ENCODE measurements at places on chromosomes 7 and 10.

GRCh38 chr10:23521735-23522134 is 82.9 kb downstream of the OTUD1 start:
- DNase-seq: no peak

DNA sequence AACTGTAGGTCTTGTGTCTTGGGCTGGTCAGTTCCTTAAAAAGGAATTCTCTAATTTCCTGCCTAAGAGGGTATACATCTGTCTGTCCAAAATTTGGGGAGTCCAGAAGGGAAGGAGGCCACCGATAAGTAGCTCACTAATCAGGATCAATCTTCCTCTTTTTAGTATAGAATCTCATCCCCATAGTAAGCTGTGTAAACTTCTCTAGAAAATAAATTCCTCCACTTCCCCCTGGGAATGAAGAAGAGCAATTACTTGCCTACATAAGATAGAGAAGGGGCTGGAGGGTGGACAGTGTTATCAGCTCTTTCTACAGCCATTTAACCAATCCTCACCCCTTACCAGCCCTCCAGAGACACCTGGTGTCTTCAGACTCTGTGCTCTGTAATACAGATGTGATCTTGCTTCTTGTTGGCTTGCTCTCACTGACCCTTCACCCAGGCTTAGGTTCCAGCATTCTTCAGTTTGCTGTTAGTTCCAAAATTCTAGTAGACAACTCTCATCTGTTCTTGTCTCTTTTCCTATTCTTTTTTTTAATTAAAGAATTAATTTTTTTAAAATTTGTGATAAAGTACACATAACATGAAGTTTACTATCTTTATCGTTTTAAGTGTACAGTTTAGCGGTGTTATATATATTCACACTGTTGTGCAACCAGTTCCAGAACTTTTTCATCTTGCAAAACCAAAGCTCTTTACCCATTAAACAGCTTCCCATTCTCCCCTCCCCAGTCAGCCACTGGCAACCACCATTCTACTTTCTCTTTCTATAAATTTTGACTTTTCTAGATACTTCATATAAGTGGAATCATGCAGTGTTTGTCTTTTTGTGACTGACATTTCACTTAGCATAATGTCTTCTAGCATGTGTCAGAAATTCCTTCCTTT is 6.5 kb upstream of the PRKAR2B start:
- DNase-seq: no peak

DNA sequence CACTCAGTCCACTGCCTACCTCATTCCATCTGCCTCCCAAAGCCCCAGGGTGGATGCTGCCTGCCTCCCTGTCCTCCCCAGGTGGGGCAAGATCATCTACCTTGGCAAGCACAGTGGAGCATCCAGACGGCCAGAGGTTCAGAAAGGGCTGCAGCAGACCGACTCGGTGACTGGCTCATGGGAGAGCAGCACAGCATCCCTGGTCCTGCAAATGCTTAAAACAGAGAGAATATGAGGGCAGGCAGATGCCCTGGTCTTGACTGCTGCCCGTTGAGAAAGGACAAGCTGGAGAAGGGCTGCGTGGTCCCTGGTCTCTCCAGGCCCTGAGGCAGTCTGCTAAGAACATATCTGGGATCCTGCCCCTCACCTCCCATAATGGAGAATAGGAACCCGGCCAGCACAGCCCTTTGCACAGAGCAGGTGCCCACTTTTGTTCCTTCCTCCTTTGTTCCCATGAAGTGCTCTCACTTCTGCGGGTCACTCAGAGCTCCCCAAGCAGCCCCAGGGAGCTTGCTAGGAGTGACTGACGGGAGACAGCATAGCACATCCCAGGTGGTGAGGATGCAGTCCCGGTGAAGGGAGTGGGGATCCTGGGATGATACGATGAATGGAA is 1.4 kb downstream of the HPS1 start:
- DNase-seq: no peak

DNA sequence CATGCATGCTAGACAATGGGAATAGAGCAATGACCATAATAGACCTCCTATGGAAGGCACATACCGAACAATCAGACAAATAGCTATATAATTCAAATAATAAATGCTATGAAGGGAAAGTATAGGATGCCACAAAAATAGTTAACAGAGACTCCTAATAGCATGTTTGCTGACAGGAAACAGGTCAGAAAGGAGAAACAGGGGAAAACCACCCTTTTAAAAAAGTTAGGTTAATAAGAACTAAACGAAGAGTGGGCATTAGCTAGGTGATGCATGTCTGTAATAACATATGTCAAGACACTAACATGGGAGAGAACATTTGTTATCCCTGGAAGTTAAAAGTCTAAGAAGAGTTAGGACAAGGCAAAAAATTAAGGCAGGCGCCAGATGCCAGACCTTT is 58.9 kb downstream of the ABI1 start:
- no peak for DNase-seq

GRCh38 chr10:87733081-87733480 is 73.4 kb downstream of the PAPSS2 start:
- DNase-seq: no peak

GRCh38 chr7:156450473-156450872 is 190.1 kb upstream of the RNF32 start:
- no peak for DNase-seq

DNA sequence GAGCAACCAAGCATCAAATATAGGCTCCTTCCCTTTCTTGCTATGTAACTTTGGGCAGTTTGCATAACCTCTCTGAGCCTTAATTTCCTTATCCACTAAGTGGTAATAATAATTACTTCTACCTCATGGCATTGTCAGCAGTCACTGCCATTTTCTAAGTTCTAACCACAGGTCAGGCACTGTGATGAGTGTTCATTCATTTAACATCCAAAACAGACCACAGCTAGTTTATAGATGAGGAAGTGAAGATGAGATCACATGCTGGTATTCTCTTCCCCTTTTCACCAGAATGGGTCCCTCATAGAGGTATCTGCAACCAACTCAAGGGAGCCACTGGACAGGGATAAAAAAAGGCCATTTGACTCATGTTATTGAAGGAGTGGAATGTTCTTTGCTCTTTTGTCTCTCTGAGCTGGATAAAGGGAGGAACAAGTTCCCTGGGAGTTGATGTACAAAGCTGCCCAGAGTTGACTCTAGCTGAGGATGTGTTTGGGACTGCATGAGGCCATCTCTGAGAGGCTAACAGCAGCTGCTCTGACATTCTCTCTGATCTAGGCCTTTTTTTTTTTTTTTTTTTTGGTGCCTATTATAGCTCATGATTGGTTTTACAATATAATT is 65.0 kb downstream of the DNAJC12 start:
- DNase-seq: no peak

DNA sequence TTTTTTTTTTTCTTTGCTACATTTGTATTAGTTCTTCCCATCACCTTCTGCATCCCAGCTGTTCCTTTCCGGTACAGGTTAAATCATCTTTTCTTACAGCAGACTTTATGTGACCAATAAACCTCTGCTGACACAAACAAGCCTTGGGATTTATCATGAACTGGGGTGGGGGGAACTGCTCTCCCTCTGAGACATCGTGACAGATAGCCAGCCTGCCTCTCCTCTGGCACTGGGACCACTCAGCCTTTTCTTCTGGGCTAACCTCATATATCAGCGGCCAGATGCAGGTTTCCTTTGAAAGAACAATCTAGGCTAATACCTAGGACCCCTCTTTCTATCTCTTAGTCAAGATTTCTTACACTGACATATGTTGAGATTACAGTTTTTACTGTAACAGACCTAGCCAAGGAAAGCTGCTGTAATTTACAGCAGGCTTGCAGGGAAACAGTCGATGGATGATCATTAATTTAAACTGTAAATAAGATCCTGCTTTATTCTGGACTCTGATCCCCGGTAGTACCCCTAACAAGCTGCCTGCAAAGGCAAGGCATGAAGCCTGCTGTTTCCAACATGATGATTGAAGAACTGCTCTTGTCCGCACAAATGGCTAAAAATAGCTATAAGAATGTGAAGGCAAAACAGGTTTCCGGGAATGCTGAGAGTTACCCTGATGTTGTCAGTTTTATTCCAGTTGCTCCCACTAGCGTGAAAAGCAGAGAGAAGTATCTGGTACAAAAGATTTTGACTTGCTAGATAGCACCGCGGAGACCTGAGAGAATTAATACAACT is 338.7 kb downstream of the SORCS1 start:
- no peak for DNase-seq

DNA sequence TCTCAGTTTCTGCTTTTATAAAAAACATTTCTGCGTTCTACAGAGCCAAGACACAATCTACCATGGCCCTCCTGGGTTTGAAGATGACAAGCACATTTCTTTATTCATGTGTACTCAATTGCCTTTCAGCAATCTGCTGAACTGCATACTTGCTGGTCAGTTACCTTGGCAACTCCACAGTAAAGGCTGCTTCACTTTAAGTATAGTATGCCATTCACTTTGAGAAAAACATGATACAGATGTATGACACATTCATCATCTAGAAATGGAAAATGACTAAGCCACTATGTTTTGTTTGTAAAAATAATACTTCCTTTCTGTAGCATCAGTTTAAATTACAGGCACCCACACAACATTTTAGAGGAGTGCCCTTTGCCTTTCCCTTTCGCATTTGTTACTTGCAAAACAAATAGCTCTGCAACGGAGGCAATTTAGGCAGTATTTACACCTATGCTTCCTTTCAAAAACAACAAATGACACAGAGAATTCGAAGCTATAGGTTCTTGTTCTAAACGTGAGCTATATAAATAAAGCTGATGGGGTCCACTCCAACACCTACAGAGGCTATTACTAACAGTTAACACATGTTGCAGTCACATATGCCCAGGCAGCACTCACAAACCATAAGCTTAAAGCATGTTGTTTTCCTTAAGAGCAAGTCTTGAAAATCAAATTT is 23.5 kb downstream of the SGCE start:
- no peak for DNase-seq

- DNase-seq: no peak
Measured at GRCh38 chr10:85448716-85449115, 917.9 kb downstream of the GRID1 start.

GRCh38 chr7:135924302-135924701 is 52.9 kb downstream of the MTPN start:
- DNase-seq: no peak

DNA sequence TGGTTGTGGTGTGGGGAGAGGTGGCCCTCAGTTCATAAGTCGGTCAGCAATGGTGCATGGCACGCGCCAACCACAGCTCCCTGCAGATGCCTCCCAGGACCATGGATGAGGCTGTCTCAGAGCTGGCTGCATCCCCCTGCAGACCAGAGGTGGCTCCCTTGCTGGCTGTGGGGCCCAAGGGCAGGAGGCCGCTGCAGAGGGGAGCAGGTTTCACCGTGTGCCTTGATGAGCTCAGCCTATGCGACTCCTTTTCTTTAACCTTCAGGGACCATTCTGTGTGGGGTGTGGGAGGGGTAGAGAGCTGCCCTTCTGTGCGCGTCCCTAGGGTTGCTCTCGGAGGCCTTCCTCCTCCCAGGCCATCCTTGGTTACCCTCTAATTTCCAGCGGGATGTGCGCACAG is 152.4 kb downstream of the ACTR3B start:
- DNase-seq: no peak

GRCh38 chr7:106640368-106641141 is 20.4 kb downstream of the CCDC71L start:
- DNase-seq: no peak

- no peak for DNase-seq
Measured at GRCh38 chr10:75527542-75527941, 96.1 kb downstream of the LRMDA start.

- no peak for DNase-seq
Measured at GRCh38 chr7:37510043-37510634, 61.5 kb upstream of the ELMO1 start.

DNA sequence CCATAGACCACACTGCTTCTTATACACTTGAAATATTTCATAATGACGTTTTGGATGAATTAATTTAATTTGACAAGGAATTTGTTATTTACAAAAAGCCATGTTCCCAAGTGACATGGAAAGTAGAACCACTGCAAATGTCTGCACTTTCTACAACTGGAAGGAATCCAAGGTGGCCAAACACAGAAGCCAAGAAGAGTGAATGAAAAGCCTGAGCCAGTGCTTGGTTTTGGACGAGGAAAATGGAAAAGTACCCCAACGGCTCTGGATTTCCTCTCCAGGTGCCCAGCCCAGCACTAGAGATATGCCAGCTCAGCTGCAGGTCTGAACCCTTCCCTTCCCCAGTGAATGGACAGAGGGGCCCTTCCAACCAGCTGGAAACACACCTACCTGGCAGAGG is 279.4 kb downstream of the TNS3 start:
- no peak for DNase-seq

GRCh38 chr10:104640339-104641186 is 527 bp upstream of the SORCS3 start:
- DNase-seq: no peak

DNA sequence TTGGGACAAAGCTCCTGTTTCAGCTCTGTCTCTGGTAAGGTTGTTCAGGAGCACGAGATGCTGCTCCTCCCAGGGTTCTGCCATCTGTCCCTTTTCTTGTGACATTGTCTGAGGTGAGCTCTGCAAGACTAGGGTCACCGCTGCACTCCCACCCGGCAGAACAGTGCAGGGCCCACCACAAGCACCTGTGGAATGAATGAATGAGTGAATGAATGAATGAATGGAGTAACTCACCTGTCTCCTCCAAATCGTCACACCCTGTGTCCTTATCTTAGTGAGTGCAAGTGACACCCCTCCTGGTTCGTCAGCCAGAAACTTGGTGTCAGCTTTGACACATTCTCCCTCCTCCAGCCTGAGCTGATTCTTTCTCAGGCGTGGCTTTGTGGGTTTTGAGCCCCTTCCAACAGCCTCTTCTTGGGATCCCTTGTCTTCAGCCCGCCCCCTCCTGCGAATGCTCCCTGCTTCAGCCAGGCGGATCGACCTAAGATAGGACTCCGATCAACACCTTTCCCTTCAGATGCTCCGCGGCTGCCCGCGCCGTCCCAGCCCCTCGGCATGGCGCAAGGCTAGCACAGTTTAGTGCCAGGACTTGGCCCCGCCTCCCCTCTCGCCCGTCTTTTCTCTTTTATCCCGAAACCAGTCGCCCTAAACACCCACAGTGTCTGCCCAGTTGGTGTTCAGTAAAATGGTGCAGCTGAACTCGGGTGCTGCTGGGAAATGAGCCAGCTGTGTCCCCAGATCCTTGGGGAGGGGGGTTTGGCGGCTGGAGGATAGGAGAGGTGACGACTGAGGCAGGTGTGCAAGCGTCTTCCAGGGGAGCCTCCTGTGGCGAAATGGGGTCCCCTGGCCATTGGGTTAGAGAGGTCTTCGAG is 89.3 kb downstream of the BEND7 start:
- peak; percentile 5 for DNase-seq

- DNase-seq: no peak
Measured at GRCh38 chr7:151886783-151887182, 9.9 kb upstream of the PRKAG2 start.

- DNase-seq: no peak
Measured at GRCh38 chr10:88196291-88196690, 332.9 kb downstream of the PTEN start.

Data from stimulated activated CD4-positive, alpha-beta T cell treated with anti-CD3 and anti-CD28 coated beads, Interleukin-4, amount 100 ng/mL, for 4 hours (primary cell).